Lower leg skin (tissue), 4 donors: ENCODE measurements at places on chromosomes 13 and 19.

GRCh38 chr19:30676990-30677679, 305.0 kb downstream of the ZNF536 start:
- peak; percentile 46 for DNase-seq

DNA sequence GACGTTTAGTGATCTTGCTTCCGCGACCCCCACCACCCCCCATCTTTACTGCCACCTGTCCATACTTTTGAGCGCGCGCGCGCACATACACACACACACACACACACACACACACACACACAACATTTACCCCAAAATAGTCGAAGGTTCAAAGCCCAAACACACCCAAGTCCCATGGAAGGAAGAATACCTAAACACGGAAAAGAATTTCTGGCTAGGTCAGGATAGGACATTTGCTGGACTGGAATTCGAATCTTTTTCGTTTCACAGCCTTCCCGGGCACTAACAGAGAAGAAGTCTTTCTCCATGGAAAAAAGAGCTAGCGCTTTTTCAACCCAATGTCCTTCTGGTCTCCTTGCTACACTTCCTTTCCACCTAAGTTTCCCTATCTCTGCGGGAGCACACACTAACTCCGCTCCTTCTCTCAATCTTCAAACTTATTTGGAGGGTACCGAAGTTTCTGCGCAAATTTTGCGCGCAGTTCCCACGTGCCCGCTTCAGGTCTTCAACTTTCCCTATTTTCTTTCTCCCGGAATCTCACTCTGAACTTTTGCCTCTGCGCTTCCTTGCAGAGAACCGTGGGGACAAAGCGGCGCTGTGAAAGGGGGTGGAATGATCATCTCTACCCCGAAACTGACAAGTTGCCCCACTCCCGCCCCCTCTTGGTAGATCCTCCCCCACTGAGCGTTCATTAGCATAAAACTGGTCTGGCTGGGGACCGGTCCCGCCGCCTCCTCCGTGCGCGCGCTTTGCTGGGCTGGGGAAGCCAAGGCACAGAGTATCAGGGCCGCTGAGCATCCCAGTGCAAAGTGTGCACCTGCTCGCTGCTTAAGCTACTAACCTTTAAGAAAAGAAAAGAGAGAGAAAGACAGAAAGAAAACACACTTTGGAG, 2.7 kb downstream of the DACH1 start:
- no peak for DNase-seq

- DNase-seq: no peak
Measured at GRCh38 chr19:19402656-19403372, 2.7 kb upstream of the GATAD2A start.

DNA sequence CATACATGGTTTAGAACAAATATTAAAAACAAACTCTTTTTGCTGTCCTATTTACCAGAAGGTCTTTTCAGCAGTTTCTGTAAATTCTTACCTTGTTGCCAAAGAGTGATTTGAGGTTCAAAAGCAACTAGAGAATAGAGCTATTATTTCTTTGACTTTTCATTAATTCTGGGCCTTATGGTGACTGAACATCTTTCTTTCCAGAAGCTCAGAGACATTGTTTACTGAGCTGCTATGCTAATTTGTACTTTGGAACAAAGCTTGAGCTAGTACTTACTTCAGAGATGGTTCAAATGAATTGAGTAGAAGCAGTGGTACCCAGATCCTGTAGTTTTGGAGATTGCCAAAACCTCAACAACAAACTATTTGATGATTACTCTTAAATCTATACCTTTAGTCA, 331.2 kb downstream of the SPRY2 start:
- no peak for DNase-seq

GRCh38 chr19:37564624-37565369, 29.8 kb downstream of the ZNF571 start:
- no peak for DNase-seq

- DNase-seq: no peak
Measured at GRCh38 chr19:23093832-23094231, 23.0 kb upstream of the ZNF730 start.

GRCh38 chr19:39539518-39540332, at the start of gene EID2:
Gene EID2, minus strand, starts transcription at chr19:39540161. Its CDS starts 82 bp downstream, at chr19:39540079.
- DNase-seq: peak; percentile 99

DNA sequence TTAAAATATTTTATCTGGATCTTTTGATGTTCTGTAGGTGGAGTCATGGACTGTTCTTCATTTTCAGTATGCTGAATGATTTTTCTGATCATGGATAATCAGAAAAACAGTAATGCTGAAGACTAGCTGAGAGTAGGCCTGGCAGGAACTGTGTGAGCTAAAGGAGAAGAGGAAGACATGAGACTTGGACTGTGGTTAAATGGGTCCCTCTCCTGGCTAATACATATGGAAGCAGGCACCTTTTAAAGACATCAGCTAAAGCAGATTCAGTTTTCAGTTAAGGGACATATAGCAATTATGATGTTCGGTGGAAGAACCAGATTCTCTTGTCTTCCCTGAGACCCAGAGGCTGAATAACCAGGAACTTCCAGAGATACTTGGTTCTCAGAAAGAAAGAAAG, 169.4 kb downstream of the OLFM4 start:
- DNase-seq: no peak

DNA sequence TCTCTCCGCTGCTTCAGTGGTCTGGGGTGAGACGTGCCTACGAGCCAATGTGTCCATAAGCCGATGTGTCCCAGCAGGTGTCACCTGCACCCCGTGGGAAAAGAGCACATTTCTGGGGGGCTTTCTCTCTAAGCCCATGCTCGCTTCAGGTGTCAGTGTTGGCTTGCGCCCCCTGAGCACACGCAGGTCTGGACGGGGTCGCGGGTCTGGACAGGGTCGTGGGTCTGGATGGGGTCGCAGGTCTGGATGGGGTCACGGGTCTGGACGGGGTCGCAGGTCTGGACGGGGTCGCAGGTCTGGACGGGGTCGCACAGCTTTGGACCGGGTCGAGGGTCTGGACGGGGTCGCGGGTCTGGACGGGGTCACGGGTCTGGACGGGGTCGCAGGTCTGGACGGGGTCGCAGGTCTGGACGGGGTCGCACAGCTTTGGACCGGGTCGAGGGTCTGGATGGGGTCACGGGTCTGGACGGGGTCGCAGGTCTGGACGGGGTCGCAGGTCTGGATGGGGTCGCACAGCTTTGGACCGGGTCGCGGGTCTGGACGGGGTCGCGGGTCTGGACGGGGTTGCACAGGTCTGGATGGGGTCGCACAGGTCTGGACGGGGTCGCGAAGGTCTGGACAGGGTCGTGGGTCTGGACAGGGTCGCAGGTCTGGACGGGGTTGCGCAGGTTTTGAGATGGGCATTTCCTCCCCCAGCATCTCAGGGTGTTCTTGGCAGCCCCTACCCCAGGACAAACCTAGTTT, 24.5 kb upstream of the TFDP1 start:
- DNase-seq: peak; percentile 60

DNA sequence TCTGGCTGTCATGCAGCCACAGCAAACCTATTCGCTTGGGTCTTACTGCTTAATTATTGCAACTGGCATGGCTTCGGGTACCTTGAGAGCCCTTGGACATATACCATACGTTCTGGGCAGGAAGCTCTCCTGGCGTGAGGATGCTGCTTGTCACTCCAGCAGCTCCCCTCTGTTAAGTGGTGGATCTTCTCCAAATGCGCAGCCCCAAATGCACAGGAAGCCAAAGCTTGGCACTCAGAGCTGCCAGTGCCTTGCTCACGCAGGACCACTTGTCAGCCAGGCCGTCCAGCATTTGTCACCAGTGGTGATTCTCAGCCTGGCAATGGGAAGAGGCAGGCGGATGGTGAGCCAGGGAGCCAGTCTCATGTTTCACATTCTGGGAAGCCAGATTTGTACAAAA, 158.6 kb downstream of the KATNAL1 start:
- no peak for DNase-seq

DNA sequence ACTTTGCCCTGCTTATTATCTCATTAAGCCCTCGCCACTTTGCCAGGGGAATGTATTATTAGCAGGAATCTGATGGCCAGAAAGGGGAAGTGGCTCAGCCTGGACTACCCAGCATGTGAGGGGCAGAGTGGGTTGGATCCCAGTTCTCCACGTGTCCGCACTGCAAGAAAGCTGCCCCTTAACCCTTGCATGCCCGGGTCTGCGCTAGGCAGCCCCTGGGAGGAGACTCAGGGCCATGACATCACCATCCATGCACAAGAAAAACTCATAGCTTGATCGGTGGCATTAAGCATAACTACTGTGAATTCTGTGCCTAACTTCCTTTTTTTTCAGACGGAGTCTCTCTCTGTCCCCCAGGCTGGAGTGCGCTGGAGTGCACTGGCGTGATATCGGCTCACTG, 8.9 kb downstream of the CACNG8 start:
- DNase-seq: no peak

GRCh38 chr19:6062274-6062673, 48.0 kb downstream of the RFX2 start:
- peak; percentile 89 for DNase-seq

- DNase-seq: no peak
Measured at GRCh38 chr13:99224021-99224420, 23.4 kb downstream of the UBAC2 start.

DNA sequence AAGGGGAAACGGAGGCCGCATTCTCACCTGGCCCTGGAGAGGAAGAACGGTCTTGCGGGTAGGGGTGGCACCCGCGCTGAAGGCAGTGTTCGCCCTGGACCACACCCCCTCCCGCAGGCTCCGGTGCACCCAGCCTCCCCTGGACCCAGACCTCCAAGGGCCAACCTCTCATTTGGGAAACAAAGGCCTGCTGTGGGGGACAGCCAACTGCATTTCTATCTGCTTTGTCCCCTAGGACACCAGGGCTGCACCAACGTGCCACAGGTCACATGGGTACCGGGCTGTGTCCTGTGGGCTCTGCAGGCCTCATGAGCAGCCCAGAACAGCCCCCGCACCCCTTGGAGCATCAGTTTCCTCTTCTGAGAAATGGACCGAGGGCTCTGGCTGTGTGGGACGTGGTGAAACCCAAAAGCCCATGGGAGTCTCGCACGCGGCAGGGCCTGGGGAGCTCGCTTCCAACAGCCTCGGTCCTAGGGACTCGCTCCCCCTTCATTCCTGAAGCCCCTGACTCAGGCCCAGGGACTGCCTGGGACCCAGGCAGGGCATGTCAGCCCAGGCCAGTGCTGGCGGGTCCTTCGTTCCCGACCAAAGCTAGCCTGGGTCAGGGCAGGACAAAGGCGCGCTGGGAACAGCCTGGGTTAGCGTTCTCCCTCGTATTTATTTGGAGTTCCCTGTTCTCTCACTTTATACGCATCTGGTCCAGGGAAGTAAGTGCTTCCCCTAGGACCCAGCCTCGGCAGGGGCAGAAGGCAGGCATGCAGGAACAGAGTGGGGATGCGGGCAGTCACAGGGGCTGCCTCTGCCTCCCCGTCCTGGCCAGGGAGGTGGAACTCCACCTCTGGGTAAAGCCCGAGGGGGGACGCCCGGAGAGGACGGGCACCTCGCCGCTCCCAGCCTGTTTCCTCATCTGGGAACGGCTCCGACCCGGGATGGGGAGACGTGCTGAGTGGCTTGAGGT, 4.6 kb downstream of the TCF3 start:
- no peak for DNase-seq

DNA sequence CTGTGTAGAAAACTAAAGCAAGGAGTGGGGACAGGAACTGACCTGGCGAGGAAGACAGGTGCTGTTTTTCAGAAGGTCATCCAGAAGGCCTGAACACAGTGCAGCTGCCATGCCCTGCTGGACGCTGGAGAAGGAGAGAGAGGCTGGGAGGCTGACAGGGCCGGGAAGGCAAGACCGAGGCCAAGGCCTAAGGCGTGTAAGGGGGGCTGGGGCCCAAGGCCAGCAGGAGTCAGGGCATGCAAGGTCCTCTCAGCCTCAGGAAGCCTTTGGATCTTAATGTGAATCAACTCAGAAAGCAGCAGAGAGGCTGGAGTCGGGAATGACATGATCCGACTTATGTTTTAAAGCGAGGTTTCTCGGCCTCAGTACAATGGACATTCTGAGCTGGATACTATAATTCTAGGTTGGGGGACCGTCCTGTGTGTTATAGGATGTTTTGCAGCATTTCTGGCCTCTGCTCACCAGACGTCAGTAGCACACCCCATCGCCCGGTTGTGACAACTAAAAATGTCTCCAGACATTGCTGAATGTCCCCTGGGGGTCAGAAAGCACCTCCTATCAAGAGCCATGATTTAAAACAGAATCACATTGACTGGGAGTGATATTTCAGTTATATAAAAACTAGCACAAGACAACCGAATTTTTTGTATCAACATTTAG, 530.4 kb downstream of the MYO16 start:
- DNase-seq: peak; percentile 66

GRCh38 chr19:28500982-28501630, 711.8 kb downstream of the UQCRFS1 start:
- DNase-seq: peak; percentile 59

DNA sequence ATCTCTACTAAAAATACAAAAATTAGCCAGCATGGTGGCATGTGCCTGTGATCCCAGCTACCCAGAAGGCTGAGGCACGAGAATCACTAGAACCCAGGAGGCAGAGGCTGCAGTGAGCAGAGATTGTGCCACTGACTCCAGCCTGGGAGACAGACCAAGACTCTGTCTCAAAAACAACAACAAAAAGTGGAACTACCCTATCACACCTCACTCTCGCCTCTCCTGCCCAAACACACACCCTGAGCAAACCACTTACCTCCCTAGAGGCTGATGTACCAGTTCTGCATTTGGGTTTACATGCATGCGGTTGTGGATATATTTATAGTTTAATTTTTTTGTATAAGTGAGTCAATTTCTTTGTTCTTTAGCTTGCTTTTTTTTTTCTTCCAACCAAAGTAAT, 7.7 kb upstream of the PTOV1 start:
- DNase-seq: no peak

DNA sequence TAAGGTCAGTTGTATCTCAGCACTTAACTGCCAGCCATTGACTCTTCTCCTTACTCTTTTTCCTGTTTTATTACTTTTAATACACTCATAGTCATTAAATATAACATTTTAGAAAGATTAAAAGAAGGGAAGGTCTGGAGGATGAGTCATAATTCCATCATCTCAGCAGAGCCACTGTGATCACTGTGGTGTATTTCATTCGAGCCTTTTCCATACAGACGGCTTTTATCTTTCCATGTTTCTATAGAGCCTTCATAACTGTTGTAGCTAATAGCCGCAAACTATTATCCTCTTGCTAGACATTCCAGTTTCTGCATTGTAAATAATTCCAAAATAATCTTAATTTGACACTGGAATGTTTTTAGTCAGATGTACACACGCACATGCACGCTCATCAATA, 4.7 kb upstream of the FLT1 start:
- DNase-seq: no peak

GRCh38 chr13:33639626-33640080, 178.3 kb upstream of the RFC3 start:
- no peak for DNase-seq

- no peak for DNase-seq
Measured at GRCh38 chr13:51846756-51847155, 1.8 kb upstream of the TMEM272 start.

DNA sequence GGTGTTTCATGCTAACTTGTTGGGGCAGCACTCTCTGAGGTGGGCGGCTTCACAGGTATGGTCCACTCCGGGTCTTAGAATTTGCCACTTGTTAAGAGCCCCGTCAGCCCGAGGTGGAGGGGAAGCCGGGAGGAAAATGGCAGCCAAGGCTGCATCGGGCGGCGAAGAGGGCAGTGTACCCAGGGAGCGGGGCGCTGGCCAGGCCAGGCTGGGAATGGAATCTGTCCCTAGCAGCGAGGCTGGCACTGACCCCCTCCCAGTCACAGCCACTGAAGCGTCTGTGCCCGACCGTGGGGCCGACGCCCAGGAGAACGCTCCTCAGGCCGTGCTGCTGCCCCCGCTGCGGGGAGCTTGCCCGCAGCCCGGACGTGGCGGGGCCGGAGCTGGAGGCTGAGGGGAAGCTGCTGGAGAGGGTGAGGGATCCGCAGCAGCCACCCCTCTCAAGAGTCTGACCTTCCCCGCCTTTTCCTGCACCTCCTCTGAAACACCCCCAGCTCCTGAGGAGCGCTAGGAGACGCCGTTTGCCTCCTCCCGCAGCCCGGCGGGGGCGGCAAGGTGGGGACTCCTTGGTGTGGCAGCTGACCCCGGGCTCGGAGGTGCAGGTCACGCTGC, 313.8 kb upstream of the SPRY2 start:
- DNase-seq: no peak
